ENCODE measurements at places on chromosomes 2 and 18.

- no peak for DNase-seq
Observed at GRCh38 chr18:45666006-45666405, 50.7 kb downstream of the SLC14A2 start.

- no peak for DNase-seq
Observed at GRCh38 chr18:6876641-6877041, 147.1 kb downstream of the ARHGAP28 start.

DNA sequence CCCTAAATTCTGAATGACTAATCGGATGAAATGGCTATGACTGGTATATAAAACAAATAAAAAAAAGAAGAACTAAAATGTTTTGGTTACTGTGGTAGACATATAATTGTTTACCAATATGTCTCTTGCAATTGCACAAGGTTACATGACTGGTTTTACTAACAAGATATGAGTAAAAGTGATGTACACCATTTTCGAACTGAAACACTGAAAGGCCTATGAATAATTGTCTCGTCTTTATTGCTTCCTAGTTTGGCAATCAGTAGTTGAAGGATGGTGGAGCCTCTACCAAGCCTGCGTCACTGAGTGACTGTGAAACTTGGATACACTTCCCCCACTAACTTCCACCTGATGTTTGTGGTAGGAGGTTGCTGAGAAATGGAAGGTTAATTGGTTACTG lies 16.5 kb downstream of the CDH19 start:
- DNase-seq, result no peak

GRCh38 chr2:99825630-99826029 lies 316.8 kb downstream of the AFF3 start:
- DNase-seq, result no peak

GRCh38 chr2:107529146-107529545 lies 297.5 kb upstream of the RGPD4 start:
- no peak for DNase-seq

GRCh38 chr2:100761365-100761764 lies 58.6 kb upstream of the NPAS2 start:
- no peak for DNase-seq

DNA sequence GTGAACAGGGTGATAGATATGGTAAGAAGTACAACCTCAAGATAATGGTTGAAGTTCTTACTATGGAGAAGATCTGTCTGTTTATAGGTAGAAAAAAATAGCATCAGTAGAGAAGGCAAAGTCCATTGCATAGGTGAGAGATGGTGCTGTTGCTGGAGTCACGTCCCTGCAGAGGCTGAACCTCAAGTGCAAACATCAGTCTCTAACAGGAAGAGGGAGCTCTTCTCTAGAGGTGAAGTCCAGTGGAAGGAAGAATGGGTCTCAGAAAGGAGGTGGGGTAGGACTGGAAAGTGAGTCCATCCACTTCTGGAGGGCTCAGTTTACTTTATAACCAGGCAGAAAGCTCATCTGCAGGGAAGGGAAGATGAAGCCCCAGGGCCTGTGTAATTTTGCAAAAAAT lies 337.7 kb downstream of the MEIS1 start:
- DNase-seq, result no peak

DNA sequence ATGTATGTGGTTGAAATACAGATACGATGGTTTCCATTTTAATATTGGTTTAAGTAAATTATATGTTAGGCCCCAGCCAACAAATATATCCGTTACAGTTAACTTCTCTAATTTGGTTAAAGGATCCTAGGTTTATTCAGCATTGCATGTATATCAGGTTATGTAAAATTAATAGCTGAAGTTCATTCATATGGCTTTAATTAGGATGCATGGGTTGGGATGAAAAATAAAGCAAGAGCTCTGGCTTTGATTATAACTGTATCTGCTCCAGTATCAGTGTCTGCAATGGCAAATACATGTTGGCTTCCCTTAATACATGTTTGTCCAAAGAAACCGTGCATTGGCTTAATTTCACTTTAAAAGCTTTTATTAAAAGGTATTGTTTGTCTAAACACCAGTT lies 435.7 kb upstream of the SETBP1 start:
- no peak for DNase-seq

DNA sequence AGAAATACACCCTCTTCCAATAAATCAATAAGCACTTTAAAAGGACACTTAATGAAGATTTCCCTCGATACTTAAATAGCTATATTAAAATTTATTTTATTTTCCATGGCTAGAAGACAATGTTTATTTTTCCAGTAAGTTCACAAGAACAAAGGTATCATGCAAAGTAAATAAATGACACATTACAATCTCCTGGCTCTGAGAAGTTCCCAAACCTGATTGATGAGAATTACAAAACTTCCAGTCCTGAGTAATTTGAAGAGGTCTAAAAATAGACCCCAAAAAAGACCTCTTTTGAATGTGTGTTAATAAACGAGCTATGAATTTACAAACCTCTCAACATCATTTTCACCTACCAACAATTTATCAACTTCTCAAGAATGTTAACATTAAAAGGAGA lies 1.5 kb upstream of the PEX13 start:
- DNase-seq, result no peak

DNA sequence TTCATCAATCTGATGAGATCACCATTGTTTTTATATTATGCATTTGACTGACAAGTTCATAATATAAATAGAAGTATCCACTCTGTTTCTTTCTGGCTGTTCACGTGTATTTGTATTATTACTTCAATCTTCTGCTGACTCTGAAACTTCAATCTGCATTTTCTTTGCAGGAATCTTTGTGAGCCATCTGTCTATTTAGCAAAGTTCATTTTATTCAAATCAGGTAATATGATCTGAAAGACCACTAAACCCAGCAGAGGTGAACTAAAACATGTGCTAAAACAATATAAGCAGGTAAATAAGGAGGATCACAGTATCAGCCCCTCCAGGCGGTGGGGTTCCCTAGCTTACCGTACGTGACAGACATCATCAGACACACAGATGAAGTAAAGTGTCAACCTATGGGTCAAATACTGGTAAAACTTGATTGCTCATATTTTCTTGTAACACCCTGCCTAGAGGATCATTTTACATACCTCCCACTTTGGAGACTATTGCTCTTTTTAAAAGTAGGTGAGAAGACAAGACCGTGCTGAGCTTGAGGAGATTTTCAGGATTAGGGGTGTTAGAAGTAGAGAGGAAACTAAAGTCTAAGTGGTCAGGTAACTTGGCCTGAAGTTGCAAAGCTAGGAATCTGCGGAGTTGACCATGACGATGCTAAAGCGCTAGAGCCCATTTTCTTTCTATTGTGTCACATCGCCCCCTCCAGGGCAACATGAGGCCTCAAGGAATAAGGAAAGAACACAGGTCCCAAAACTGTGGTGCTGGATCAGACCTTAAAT lies 9.0 kb downstream of the DTNB start:
- no peak for DNase-seq

DNA sequence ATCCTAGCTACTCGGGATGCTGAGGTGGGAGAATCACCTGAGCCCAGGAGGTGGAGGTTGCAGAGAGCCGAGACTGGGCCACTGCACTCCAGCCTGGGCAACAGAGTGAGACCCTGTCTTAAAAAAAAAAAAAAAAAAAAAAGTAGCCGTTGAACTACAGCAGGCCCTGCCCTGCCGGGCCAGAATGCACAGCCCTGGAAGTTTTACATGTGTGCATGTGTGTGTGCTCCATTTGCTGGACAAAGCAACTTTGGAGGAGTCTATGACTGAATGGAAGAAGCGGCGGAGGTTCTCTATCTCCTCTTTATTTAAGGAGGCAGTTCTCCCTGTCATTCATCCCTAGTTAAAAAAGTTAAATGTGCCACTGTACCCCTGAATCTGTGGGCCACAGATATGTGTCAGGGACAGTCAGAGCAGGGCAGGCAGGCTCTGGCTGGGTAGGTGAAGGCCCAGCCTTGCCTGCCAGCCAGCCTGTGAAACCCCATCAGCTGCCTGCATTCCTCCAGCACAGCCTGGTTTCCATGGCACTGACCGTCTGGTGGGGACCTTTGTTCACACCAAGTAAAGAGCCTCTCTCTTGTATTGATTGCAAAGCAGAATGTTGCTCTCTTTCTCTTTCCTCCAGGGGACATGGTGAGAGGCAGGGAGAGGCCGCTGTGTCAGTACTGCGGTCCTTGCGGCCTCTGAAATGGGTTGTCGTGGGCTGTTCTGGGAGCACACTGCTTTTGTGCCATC lies 10.9 kb downstream of the LIPG start:
- DNase-seq, result no peak

GRCh38 chr2:233041722-233042323 lies 9.4 kb downstream of the NEU2 start:
- no peak for DNase-seq

DNA sequence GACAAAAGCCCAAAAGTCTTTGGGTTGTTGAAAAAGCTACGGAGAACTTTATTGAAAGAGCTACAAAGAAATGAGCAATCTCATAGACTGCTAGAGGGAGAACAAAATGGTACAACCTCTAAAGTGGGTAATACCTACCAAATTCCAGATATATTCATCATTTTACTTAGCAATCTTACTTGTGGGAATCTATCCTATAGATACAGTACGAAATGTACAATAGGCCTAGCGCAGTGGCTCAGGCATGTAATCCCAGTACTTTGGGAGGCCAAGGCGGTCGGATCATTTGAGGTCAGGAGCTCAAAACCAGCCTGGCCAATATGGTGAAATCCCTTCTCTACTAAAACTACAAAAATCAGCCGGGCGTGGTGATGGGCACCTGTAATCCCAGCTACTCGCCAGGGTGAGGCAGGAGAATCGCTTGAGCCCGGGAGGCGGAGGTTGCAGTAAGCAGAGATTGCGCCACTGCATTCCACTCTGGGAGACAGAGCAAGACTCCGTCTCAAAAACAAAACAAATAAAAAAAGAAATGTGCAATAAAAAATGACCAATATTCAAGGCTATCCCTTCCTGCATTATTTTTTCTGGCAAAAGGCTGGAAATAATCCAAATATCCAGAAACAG lies 10.1 kb downstream of the EXOC6B start:
- DNase-seq, result no peak

DNA sequence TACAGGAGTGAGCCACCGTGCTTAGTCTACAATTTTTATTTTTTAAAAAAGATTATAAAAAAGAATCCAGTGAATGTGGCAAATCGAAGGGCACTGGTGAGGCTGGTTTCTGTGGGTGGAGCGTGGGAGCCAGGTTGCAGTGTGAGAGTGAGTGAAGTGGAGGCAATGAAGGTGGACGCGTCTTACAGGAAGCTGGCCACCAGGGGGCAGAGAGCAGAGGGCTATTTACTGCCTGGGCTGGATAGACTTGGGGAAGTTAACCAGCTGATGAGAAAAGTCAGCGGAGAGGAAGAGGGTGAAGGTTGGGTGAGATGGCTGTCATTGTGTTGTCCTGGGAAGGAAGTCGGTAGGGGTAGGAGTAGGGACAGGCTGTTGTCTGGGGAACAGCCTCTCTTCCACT lies 6.8 kb downstream of the SCTR start:
- no peak for DNase-seq

GRCh38 chr18:51447351-51448342 lies 250.2 kb upstream of the MEX3C start:
- DNase-seq, result no peak

DNA sequence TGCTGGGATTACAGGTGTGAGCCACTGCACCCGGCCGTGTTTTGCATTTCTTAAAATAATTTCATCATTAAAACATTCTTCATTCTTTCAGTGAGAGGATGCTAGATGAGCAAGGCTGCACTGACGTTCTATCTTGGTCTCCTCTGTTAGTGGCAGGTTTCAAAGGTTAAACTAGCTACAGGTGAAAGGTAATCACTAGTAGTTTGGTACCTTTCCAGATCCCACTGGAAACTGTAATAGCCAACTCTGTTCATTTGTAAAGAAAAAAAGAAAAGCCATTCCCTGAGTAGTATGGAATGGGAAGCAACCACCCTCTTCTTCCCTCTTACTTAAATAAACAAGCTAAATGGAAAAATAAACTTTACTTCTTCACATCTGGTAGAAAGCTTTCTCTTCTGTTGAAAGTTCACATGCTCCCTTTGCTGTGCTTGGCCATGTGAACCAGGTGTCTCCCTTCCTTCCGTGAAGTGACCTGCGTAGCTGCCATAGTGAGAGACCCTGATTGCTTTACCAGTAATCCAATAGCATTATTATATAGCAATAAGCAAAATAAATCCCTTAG lies 94.0 kb downstream of the GREB1L start:
- DNase-seq, result no peak

GRCh38 chr2:164794016-164794415 lies 47.6 kb downstream of the COBLL1 start:
- DNase-seq, result no peak

DNA sequence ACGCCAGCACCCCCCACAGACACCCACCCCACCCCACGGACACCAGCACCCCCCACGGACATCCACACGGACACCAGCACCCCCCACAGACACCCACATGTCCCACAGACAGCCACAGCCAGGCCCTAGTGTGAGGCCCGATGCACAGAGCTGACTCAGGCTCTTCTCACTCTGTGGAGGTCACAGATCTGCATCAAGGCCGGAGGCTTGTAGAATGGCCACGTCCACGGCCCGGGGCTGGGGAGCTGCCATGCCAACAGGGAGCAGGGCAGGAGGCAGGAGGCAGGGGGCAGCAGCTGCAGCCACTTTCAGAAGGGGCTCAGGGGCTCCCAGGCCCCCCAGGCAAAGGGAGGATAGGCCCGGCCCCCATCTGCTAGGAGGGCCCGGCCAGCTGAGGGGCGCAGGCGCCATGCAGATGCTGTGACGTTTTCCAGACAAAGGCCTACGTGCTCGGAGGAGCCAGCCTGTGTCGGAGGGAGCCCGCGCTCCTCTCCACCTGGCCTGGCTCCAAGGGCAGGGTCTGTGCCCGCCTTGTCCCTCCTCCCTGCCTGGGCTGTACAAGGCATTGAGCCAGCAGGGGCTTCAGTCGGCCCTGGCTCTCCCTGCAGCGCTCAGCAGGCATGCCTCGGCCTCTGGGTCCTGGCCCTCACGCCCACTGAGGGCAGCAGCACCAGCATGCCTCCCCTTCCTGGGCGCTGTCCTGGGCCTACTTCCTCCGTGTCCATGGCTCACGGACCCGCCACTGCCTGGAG lies 249.0 kb downstream of the TWIST2 start:
- no peak for DNase-seq

GRCh38 chr2:66830881-66831280 lies 396.0 kb downstream of the MEIS1 start:
- DNase-seq, result no peak

DNA sequence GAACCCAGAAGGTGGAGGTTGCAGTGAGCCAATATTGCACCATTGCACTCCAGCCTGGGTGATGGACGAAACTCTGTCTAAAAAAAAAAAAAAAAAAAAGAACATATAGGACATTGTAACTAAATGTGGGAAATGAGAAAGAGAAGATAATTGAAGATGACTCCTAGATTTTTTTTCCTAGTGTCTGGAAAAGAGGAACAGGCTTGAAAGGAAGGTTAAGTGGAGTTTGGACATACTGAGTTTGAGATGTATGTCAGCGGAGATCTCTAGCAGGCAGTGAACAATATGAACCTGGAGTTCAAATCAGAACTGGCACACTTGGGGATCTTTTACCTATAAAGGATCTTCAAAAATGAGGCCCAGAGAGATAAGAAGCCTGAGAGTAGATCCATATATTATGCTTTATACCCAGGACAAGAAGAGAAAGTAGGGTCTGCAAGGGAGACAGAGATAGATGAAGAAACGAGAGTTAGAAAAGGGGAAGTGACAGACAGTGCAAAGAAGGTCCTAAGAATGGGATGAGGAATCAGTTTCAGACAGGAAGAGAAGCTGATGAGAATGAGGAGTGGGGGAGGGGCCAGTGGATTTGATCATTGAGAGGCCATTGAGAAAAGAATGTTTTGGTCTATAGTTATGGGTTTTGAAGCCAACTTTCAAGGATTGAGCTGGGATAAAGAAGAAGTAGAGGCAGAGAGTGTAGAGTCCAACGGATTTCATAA lies 46.9 kb upstream of the CD28 start:
- DNase-seq, result no peak

GRCh38 chr2:238869293-238870124 lies 21.6 kb downstream of the TWIST2 start:
- DNase-seq, result no peak

- DNase-seq, result no peak
Observed at GRCh38 chr2:37617119-37617892, 54.1 kb downstream of the CDC42EP3 start.

Measured in stimulated activated CD8-positive, alpha-beta memory T cell treated with anti-CD3 and anti-CD28 coated beads, Interleukin-2, amount 100 ng/mL, for 1 hour (primary cell).